Activated T-cell treated with anti-CD3 and anti-CD28 coated beads for 24 hours (primary cell): ENCODE measurements at places on chromosomes 6 and 20.

- no peak for DNase-seq
Measured at GRCh38 chr20:15061061-15061430, 723.6 kb upstream of the FLRT3 start.

DNA sequence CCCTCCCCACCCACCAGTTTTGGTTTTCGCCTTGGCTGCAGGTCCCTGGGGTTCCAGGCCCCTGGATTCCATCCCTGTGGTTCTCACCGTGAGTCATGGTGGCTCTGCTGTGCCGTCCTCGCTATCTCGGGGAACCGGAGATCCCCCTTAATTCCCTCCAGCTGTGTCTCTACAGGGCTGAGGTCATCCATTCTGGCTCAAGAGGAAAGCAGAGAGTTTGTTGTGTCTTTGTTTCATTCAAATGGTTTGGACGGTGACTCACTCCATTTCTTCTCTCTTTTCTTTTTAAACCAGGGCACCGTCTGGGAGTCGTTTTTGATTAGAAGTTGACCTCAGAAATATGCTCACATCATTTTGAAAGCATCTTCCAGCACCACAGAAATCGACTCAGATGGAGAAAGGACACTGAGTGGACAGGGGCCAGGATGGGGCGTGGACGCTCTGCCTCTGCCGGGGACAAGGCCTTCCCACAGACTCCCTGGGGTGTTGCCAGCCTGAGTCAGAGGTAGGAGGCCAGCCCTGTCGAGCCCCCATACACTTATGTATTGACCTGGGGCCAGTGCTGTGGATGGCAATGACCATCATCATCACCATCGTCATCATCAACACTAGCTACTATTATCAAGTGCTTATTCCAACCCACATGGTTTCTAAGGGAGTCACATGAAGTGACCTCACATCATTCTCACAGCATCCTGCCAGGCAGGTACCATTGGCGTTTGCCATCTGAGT is 176.2 kb downstream of the NFATC2 start:
- no peak for DNase-seq

DNA sequence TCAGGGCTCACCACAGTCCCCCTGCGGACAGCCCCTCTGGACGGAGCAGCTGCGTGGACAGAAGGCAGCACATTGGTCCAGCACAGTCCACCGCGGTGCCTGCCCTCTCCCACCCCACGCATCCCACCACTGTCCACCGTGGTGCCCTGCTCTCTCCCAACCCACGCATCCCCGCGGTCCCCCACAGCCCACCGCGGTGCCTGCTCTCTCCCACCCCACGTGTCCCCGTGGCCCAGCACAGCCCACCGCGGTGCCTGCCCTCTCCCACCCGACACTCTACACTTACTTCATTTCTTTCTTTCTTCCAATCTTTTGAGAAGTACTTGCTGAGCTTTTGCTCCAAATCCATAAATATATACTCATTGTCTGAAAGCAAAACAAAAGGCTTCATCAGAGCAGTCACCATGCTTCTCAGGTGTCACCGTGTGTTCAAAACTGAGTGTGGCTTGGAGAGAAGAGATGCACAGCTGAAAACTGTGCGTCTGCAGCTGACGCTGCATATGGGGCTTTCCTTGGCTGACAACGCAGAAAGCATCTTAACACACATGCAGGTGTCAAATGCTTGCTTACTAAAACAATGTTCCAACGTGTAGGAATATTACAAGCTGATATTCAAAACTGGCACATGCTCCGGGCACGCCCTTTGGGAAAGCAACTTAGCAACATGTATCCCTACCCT is 11.8 kb downstream of the FRMD1 start:
- no peak for DNase-seq

GRCh38 chr6:34615574-34616226 is 59.6 kb upstream of the SPDEF start:
- DNase-seq: no peak

DNA sequence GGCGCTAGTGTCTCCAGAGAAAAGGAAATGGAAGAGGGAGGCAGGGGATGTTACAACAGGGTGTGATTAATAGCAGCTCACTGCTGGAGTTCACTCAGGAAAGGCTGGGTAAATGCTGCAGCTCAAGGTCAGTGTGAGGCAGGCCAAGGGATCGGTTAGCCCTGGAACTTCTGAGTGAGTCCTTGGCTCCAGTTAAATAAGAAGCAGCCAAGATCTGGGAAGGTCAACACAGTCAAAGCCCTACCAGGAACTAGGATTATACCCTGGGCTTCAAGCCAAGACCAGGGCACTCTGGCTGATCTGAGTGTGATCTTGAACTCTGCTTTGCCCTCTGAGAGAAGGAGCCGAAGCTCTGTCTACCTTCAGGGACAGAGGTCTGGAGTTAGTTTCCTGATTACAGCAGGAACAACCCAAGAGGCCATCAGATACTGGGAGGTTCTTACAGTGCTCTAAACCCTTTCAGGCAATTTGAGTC is 44.3 kb downstream of the TPD52L1 start:
- DNase-seq: no peak

DNA sequence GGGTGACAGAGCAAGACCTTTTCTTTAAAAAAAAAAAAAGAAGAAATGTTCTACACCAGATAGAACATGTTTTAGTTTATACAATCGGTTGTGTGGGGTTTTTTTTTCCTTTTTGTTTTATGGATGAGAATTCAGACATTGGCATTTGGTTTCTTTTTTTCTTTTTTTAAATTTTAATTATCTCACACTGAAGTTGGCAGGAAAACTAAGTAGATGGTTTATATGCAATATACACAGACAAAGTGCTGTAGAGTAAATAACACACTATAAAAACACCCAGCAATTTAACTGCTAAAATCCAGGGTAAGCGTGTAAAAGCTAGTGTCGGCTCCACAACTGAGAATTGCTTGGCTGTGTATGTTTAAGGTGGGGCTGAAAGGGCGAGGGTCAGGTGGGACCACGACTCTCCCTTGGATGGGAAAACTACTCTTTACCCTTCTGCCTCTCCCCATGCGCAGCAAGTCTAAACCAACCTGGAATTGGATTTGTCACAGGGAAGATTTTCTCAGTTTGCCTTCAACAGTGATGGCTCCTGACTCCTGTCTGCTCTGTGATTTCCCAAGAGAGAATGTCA is 147.1 kb upstream of the MARCKS start:
- no peak for DNase-seq

DNA sequence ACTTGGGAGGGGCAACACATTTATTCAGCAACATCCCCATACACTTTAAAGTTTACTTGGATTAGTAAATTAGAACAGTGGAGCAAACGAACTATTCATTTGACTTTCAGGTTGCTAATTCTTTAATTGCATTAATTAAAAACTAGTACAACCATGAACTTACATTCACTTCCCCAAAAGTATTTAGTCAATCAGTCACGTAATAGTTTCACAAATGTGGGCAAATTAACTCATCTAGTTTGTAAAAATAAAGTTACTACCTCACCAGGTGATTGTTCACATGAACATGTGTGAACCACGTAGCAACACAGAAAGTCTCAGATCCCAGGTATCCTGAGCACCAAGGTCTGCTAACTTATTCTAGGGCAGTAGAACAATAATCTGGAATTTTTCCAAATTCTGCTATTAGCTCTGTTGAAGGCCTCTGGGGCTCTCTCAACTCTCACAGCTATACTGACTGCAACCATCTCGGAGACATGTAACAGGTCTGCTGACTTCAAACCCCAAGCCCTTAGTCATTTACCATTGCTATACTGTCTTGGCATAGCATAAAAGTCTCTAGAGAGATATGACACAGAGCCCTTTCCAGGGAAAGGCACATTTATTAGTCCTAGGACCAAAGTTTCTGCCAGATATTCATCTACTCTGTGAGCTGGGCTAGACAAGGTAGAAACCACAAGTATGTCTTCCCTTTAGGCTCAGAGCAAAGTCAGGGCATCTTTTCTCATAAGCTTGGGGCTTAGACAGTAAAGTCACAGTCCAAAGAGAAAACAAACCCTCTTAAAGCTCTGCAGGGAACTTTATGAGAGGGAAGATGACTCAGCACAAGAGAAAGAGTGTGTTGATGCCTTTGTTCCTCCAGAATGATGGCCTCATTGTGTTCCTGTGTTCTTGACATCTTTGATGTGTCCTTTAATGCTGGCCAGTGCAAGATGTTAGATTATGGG is 50.9 kb upstream of the CCDC28A start:
- DNase-seq: no peak

GRCh38 chr20:59159493-59160376 is 3.9 kb upstream of the ZNF831 start:
- peak; percentile 59 for DNase-seq

GRCh38 chr20:48098099-48098498 is 312.8 kb upstream of the SULF2 start:
- no peak for DNase-seq

DNA sequence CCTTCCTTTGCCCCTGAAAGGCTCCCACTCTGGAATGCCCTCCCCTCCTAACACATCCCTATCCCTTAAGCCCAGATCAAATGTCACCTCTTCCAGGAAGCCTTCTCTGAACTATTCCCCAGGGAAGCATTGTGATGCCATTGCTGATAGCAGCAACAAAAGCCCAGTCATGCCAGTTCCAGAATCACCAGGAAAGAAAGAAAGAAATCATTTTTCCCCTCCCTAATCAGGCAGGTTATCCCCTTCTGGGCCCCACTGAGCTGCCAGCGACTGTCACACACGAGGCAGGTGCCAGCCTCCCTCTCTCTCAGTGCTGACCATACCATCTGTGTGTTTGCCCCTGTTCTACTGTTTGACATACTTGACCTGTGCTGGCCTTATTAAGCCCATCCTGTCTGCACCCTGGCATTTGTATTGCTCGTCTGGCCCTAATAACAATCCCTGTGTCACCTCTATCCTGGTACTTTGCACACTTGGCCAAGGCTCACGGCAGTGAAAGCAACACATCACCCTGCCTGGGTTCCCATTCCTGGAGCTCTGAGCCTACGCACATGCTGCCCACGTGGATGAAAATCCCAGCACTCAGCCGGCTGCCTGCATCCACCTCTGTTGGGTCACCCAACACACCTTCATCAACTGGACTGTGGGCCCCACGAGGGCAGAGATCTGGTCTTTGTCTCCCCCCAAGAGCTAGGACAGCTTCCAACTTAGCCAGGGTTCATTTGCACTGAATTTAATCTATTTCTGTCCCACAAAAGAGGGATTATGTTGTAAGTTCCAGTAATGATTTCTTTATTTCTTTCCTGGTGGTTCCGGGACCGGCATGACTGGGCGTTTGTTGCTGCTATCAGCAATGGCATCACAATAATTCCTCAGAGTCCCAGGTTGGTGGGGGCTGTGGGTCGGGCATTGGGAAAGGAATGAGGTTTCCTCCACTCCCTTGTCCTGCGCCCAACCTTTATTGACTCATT is 5.3 kb upstream of the BPIFB1 start:
- no peak for DNase-seq

GRCh38 chr20:64106981-64107735 is at the start of gene NPBWR2:
NPBWR2 (minus strand) TSS chr20:64107565; CDS start chr20:64106831, 734 bp downstream.
- DNase-seq: no peak

DNA sequence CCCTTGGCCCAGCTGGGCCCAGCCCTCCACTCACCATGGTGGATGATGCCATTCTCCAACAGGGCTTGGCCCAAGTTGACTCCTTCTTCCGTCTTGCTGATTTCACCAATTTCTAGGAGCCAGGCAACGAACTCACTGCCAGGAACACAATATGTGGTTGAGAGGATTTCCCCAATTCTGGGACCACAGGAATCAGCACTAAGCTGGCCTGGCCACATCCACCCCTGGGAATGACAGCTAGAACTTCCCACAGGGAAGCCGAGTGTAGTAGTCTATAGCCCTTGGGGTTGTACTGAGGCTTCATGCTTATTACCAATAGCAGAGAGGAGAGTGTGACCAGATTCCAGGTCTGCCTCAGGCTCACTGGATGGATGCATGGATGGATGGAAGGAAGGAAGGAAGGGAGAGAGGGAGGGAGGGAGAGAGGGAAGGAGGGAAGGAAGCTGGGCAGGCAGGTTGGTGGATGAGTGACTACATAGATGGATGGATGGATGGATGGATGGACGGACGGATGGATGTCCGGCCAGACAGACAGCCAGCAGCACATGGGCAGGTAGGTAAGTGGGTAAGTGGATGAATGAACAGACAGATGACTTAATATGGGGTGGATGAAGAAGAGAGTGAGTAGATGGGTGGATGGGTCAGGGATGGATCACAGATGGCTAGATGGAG is 146.5 kb downstream of the PREX1 start:
- DNase-seq: no peak

GRCh38 chr6:25472306-25472705 is 179.7 kb upstream of the SCGN start:
- no peak for DNase-seq

GRCh38 chr6:166342349-166343149 is at the start of gene SFT2D1:
SFT2D1 (minus strand) TSS chr6:166342545; CDS start chr6:166342481, 64 bp downstream.
- peak; percentile 77 for DNase-seq
